PC-3 (cell line): ENCODE measurements at places on chromosomes 12 and 14. TPM values are rescaled to one million over a fixed set of nuclear protein-coding genes. Genes with fewer than 3 reads are reported as not detected.
A peak's percentile ranks its signal among the peaks of the same experiment; 100 is the strongest.

- DNase-seq, result no peak
These were observed 384.5 kb upstream of the DDHD1 start for GRCh38 chr14:53537422-53538315.

GRCh38 chr12:51593539-51593938 is 2.5 kb downstream of the SCN8A start:
- DNase-seq, result peak; percentile 47

- DNase-seq, result no peak
These were observed 20.3 kb downstream of the LRRC74A start for GRCh38 chr14:76846331-76847047.

Gene CDKL1
- 7.1 and 14.4 TPM in 2 replicates for total RNA-seq

- peak; percentile 52 for DNase-seq
These were observed 428 bp downstream of the RNF41 start for GRCh38 chr12:56221232-56221756.

DNA sequence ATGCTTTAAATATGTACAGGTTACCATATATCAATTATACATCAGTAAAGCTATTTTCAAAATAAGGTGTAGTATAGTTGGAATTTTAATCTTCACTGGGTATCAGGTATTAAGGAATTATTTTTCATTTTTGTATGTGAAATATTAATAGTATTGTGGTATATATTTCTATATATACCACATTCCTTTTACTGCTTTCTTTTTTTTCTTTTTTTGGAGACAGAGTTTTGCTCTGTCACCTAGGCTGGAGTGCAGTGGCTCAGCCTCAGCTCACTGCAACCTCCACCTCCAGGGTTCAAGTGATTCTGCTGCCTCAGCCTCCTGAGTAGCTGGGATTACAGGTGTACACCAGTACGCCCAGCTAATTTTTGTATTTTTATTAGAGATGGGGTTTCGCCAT is 36.6 kb downstream of the BICDL1 start:
- no peak for DNase-seq

DNA sequence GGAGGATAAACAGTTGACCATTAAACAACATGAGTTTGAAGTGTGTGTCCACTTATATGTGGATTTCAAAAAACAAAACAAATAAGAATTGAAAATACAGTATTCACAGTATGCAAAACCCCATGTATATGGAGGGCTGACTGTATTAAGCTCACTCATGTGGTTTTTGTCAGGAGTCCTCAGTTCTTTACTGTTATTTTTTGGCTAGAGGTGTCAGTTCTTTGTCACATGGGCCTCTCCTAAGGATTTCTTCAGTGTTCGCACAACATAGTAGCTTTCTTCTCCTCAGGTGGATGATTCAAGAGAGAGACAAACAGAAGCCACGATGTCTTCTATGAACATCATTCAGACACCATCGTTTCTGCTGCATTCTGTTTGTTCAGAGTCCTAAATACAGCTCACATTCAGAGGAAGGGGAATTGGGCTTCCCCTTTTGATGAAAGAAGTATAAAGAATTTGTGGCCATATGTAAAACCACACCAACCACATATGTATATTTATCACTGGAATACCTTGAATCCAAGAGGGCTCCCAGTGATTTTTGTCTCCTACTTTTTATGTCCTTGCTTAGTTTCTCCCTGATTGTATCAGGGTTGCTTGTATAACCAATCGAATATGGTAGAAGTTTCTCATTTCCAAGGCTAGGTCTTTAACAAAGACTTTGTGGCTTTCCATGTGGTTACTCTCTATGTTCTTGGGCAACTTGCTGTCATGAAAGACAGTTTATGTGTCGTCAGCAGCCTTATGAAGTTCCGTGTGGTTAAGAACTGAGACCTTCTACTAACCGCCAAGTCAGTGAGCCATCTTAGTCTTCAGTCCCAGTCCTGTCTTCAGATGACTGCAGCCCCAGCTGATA is 18.9 kb downstream of the MNAT1 start:
- no peak for DNase-seq

DNA sequence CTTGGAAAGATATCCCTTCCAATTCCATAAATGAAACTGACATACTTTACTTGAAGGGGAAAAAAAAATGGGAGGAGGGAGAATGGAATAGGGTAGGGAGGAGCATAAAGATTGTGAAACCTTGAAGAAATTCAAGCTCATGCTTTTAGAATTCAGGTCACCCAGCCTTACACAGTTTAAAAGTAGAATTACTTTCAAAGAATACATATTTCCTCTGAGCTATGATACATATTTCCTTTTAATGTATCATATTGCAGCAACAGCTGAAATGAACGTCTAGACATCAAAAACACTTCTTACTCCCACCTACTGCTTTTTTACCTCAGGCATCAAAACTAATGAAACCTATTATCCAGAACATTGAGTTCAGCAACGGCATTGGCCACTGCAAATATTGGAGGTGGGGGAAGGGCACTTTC is 156.0 kb downstream of the MED13L start:
- DNase-seq, result no peak

GRCh38 chr14:87111741-87112140 is 881.2 kb downstream of the GALC start:
- no peak for DNase-seq

GRCh38 chr12:89252284-89252683 is 100.0 kb downstream of the DUSP6 start:
- no peak for DNase-seq

Gene ADAM20
- total RNA-seq, result 0.17 and 0.26 TPM in 2 replicates
